HCT116 (cell line): ENCODE measurements at places on chromosomes 6 and 20.
A peak's percentile ranks its signal among the peaks of the same experiment; 100 is the strongest.

DNA sequence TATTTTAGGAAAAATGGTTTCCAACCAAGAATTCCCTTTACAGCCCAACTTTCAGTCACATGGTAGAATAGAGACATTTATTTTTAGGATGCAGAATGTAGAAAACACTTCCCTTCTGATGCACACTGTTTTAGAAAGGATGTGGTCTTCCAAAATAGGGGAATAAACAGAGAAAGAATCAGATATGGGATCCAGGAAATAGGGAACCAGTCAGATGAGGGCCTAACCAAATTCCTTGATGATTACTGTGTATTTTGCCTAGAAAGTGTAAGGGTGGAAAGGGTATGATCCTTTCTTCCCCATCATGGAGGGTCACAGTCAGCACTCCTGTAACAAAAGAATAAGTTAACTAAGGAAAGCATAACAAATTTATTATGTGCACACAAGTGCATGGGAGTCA, 27.4 kb downstream of the SLX4IP start:
- DNase-seq, result no peak

DNA sequence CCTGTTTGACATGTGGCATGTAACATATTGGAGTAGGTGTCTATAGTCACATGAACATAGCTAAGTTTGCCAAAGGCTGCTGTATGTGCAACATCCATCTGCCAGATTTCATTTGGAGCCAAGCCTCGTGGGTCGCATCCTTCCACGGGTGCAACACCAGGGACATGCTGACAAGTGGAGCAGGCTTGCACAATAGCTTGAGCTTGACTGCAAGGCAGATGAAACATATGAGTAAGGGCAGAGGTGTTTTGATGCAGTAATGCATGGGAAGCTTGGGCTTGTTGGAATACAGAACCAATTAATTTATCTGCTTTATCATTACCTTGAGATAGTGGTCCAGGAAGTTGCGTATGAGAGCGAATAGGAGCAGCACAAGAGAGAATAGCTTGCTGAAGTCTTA, 74.1 kb upstream of the BTN3A2 start:
- no peak for DNase-seq

GRCh38 chr6:166543603-166544295, 42.7 kb downstream of the RAMACL start:
- DNase-seq, result no peak

DNA sequence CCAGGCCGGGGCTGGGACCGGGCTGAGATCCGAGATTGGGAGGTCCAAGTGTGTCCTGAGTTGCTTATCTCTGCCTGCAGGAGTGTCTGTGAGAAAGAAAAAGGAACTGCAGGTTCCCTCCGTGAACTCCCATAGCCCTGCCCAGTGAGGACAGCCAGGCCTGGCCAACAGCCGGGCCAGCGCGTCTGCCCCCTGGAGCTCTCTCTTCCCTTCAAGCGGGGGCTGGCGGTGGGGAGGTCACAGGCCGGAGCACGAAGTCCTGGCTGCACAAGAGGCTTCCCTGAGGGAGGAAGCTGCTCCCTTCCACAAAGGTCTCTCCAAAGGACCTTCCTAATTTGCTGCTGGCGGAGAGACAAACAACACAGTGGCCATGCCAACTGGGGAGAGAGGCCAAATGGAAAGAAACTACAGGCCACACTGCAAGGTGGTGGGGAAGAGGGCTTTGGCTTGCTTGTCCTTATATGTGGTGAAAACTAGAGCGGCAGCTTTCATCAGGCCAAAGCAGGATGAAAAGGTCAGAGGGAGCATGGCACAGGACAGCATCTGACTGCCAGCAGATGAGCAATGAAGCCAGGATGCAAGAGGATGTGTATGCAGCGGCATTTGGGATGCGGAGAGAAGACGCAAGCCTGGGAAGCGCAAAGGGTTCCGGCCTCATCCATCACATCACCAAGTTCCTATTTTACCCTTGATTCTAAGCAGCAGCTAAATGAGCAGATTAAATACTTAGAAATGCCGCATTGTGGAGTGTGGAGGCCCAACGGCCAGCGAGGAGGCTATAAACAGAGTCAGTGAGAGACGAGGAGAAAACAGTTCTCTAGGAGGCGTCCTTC, 260.0 kb downstream of the ERMARD start:
- DNase-seq, result no peak

DNA sequence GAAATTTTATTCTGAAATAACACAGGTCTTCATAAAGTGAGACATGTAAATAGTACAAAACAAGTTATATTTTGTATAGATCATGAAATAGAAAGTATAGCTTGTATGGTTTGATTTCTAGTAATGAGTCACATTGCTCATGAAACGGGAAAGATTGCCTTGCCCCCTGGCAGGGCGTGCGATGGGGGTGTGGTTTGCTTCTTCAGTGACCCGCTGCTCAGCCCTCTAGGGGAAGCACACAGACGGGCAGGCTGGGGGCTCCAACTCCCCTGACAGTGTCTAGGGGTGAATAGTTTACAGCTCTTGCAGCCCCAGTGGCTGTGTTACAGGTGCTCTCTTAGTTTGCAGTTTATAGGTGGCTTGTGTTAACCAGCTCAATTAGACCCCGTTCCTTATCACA, 170.5 kb upstream of the RGS17 start:
- DNase-seq, result no peak

GRCh38 chr20:58984691-58985090, 3.6 kb downstream of the NELFCD start:
- DNase-seq, result no peak

GRCh38 chr6:42781796-42782688, at the start of gene BICRAL:
BICRAL (plus strand) TSS chr6:42782052; CDS start chr6:42822023, 39,971 bp downstream.
- peak; percentile 46 for DNase-seq

DNA sequence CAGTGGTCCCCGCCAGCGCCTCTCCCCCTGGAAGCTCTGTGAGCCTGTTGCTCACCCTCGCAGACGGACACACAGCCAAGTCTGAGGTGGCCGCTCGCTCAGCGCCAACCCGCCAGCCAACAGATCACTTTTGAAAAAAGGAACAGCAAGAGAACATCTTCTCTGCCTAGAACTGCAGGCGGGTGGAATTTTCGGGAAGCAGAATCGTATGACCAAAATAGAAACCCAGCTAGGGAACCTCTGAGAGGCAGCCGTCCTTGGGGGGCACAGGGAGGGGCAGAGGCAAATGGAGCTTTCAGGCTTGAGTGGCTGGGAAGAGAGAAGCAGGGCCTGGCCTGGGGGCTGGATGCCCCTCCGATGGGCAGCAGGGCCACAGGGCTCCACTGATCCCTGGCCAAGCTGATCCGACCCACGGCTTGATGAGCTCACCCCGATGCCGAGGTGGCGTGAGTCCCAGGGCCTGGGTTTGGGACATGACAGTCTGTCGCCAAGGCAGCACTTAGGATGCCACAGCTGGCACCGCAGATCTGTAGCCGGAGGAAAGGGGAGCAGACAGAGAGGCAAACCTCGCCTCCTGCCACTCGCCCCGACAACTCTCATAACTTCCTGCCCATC, 9.8 kb downstream of the NFATC2 start:
- DNase-seq, result no peak

GRCh38 chr6:82331031-82331773, 32.4 kb upstream of the TPBG start:
- DNase-seq, result no peak
